ENCODE measurements at places on chromosomes 12 and 14.

DNA sequence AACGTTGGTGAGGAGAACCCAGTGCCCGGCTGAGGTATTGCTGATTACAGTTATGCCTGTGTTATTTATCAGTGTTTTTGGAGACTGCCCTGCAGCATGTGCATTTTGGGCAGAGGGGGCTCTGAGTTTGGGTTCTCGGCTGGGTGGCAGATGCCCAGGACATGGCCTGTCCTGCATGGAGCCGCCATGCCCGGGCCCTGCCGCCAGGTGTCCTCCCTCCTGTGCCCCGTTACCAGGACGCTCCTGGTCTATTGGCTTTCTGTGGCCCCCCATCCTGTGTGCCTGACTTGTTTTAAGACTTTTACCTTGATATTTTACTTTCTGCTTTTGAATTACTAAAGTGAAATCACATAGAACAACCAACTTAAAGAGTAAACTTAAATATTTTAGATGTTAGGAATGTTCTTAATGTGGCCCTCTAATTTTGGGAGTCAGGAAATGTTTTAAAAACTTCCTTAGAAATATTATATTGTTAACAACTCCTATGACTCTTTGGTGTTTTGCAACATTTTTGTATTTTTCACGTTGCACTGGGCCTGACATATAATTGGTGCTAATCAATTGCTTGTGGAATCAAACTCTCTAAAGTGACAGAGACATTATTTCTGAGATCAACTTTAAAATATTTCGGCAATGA, 51.8 kb downstream of the PRIMA1 start:
- DNase-seq: no peak

DNA sequence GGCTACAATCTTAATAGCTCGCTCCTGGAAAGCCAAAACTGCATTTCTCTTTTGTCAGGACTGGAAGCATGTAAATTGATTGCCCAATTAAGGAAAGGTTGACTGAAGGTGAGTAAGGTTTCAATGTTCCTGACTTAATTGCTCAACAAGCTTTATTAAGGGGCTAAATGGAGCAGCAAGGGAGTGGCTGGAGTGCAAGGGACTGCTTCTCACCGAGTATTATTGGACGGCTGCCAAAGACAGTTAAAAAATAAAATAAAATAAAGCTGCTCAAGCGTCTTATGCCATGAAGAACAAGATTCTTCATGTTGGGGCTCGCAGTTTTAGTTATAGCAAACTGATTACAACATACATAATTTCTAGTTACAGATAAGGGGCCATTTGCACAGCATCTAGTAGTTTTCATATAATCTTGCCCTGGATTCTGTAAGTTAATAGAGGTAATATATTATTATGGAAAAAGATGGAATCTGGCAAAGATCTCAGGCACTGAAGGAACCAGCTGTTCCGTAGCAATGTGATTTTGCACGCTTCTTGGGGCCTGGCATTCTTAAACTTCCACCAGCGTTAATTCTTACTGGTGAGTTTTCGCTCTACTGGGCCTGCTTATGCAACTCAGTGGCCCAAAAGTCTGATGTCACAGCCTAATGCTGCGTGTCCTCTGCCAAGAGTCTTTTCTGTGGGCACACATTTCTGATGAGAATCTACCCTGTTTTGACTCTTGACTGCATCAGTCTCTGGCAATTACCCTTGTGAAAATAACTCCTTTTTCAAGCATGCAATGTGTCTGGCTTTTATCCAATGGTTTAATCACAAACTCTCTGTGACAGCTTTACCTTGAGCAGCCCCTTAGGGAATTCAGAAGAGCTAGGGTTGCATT, 108.5 kb downstream of the SLC38A1 start:
- DNase-seq: peak; percentile 84

DNA sequence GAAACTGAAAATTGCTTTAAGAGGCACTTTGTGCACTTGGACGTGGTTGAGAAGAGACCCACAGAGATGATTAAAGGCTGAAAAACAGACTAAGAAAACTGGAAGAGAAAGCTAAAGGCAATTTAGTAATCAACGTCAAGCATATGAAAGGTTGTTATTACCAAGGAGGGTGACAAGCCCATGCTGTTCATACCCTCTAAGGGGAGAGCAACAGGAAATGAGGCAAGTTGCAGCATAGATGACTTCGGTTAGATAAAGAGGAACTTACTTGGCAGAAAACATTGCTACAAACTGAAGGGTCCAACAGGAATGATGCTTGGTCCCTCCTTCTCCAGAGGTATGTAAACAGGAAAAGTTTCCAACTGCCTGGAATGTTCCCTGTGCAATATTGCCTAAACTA, 107.8 kb downstream of the DUSP6 start:
- DNase-seq: peak; percentile 89

GRCh38 chr12:123741937-123742572, 20.0 kb upstream of the DNAH10 start:
- no peak for DNase-seq

- DNase-seq: peak; percentile 8
These were observed 207.7 kb downstream of the FUT8 start for GRCh38 chr14:65620195-65620594.

DNA sequence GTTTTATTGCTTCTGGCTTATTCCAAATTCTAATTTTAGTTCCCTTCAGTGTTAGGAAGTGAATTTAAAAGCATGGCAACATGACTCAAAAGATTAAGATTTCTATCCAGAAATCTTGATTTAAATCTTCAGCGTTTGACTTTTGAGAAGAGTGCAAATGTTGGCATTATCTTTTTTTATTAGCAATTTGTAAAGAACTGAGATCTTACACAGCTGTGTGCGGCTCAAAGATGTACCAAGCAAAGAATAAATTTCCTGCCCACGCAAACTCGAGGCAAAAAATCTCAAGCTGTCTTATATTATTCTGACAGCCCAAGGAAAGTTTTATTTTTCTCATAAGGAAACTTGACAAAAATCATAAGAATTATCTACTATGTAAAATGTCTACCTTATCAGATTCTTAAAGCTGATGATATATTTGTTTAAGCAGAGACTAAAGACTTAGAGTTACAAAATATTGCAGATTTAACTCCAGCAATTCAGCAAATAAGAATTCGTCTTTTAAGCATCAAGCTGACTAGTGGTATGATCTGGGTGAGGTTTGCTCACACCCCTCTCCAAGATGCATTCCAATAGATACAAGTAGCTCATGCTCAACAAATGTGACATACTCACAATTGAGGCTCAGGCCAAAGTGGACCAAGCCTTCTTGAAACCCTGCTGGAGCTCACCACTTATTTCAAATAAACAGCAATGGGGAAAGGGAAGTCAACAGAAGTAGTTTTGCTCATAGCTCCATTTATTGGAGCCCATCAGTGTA, 47.4 kb upstream of the POC1B start:
- no peak for DNase-seq

GRCh38 chr14:49033131-49033530, 553.0 kb downstream of the RPS29 start:
- DNase-seq: no peak

DNA sequence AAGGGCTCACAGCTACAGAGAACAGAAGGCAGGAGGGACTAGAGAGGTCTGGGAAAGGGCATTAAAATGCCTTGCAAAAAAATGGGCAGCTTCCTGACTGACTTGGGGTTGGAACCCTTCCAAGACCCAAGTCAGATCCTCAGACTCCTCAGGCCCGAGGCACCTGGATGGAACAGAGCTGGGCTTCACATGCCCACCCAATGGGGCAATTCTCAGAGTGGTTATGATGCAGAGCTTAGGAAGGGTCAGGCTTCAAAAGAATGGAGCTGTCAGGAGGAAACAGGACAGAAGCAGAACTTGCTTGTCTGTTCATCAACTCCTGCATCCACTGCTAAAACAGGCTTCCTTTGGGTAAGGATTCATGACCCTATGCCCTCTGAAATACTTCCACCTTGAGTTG, 9.7 kb upstream of the KRT1 start:
- DNase-seq: no peak

DNA sequence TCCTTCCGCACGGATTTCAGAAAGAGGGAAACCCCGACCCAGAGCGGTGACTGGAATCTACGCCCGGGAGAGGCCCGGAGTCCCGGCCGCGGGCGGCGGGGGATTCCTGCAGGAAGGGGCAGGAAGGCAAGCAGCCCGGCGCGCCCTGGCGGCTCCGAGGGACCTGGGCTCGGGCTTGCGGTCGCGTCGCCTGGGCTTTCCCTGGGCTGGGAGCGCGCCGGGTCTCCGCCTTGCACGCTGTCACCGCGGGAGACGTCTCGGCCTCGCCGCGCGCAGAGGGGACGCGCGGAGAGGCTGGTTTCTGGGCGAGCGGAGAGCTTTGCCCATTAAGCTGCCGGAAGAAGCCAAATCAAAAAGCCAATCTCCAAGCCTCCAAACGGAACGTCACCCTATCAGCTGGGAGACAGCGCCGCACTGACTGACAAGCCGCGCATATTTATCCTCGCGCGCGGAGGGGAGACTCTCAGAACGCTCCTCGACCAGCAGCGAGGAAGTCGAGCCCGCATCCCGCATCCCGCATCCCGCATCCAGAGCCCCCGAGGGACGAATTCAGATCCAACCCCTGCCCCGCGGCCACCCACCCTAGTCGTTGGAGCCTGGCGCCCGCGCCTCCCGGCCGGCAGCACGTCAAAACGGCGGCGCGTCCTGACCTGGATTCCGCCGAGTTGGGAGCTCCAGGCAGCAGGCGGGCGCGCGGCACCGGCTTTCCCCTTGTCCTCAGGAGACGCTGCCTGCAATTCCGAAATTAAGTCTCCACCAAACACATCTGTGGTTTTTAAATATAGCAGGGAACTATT, at the start of gene SLC8A3:
Gene SLC8A3 (minus strand): TSS at position 293 of the 797 bp plus-strand sequence. CDS start 20,529 bp downstream, outside the sequence.
- peak; percentile 19 for DNase-seq

DNA sequence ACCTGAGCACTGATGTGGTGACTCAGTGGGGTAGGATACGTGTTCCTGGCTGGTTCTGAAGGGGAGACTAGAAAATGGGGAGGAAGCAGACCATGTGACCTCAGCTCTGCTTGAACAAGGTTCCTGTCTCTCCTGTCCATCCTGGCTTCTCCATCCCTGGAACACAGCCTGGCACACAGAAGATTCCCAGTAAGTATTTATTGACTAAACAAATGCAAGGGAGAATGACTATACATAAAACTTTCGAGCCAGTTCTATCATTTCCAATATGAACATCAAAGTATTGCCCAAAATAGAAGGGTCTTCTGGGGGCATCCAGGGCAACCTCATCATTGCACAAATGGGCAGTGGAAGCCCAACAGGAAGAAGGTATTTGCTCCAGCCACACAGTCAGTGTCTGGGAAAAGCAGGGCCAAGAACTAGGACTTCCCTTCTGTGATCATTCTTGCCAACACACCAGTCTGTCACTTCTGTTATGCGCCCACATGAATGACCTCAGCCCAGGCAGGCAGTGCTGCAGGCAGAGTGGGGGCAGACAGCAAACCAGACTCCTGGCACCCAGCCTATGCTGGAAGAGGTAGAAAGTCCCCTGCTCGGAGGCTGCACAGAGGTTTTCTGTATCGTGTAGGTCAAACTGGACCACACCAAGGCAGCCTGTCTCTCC, 5.6 kb upstream of the SERPINA9 start:
- DNase-seq: no peak

GRCh38 chr12:1728824-1729223, 38.0 kb downstream of the ADIPOR2 start:
- DNase-seq: no peak

DNA sequence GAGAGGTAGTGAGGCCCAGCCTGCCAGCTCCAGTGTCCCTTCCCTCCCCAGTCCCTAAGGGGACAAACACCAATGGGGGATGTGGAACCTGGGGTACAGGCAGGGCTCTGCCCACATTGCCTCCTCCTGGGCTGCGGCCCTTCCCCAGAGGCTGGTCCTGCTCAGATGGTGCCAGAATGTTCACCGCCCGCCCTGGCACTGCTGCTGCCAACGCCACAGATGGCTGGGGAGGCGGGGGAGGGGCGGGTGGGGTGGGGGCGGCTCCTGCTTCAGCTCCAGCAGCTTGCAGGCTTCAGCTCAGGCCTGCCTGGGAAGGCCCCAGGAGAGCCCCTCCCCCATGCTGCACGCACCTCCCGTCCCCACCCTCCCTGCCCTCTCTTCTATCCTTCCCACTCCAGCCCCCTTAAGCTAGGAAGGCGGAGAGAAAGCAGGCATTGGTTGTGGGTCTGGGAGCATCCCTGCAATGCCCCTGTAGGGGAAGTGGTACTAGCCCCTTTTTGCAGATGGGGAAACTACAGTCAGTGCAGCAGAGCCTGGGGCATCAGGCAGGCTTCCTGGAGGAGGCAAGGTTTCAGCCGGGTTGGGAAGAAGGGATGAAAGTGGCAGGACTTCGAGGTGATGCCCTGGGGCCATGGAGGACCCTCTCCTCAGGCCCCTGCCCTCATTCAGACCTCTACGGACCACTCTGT, 2.0 kb upstream of the BEGAIN start:
- no peak for DNase-seq

- no peak for DNase-seq
These were observed 22.2 kb upstream of the BEGAIN start for GRCh38 chr14:100609331-100609870.

- DNase-seq: no peak
These were observed 1.7 kb downstream of the CYP27B1 start for GRCh38 chr12:57765003-57765697.

DNA sequence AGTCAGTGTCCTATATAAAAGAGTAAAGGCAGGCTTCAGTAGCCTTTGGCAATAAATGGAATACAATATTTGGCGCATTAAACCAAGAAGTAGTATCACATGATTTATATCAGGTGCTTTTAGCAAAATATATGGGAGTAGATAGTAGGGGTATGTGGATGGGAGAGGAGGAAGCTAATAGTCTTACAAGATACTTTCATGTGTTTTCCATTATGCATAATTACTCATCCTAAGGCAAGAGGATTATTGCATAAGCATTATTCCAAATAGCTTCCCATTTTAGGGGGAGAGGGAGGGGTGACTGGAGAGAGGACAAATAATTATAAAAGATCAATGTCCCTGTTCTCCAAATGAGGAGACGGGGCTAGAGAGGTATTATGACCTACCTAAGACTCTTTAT, 104.3 kb downstream of the DUSP6 start:
- peak; percentile 40 for DNase-seq

- no peak for DNase-seq
These were observed 78.1 kb upstream of the RPH3A start for GRCh38 chr12:112713471-112713870.

DNA sequence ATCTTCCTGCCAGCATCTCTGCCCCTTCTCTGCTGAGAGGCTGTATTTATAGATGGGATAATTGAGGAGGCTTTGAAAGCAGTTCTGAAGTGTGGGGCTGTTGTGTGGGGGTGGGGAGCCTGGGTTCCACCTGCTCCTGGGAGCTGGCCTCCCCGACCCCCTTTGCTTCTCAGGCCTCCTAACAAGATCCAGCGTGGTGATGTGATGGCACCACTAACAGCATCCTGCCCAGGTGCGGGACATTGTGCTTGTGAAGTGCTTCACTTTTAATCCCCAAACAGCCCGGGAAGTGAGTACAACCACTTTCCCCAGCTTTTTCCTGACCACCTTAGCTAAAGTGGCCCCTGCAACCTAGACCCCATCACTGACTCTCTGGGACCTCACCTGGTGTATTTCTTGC, 95.1 kb upstream of the NRXN3 start:
- no peak for DNase-seq

- peak; percentile 22 for DNase-seq
These were observed 36.6 kb upstream of the SPPL3 start for GRCh38 chr12:120940799-120941198.

- DNase-seq: no peak
These were observed 400 bp upstream of the PRIMA1 start for GRCh38 chr14:93788543-93789227.

- peak; percentile 69 for DNase-seq
These were observed 454.2 kb downstream of the AEBP2 start for GRCh38 chr12:19893514-19893913.

GRCh38 chr12:115860619-115861018, 416.9 kb downstream of the MED13L start:
- no peak for DNase-seq

- no peak for DNase-seq
These were observed 60.1 kb upstream of the RESF1 start for GRCh38 chr12:31899109-31899508.

- peak; percentile 58 for DNase-seq
These were observed 34.5 kb upstream of the VRK1 start for GRCh38 chr14:96762650-96763049.
